ENCODE measurements at places on chromosomes 12 and 14.

GRCh38 chr14:75090353-75090752 is 20.9 kb downstream of the ZC2HC1C start:
- DNase-seq = no peak

GRCh38 chr12:18718462-18718861 is 19.4 kb downstream of the PLCZ1 start:
- DNase-seq = no peak

DNA sequence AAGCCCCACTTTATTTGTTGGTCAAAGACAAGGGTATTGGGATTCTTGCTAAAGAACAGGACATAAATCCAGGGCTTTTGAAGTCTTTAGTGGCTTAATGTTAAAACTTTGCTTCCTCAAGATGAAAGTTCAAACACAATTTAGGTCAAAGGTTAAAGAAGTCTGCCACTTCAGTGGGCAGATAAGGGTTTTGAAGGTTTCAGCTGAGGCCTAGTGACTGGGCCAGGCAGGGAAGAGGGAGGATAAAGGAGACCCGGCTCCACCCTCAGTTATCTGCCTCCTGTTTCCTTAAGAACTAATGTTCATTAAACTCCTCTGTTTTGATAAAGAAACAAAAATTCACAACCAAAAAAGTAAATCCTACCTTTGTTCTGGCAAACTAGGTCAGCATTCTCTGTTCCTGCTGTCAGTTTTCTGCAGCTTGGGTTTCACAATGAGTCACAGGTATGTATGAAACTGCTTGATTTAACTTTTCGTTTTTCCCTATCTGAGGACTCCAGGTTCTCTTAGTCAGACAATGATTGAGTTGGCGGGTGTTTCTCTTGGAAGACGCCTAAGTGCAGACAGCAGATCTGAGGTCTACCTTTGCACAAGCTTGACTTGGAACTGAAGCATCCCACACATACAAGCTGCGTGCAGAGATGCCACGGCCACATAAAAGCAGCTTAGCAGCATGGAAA is 208.3 kb downstream of the EXOC5 start:
- DNase-seq = peak; percentile 39

GRCh38 chr12:55929306-55929791 is 1.6 kb upstream of the DGKA start:
- DNase-seq = peak; percentile 83

- DNase-seq = no peak
Measured at GRCh38 chr14:76257842-76258397, 106.2 kb downstream of the GPATCH2L start.

DNA sequence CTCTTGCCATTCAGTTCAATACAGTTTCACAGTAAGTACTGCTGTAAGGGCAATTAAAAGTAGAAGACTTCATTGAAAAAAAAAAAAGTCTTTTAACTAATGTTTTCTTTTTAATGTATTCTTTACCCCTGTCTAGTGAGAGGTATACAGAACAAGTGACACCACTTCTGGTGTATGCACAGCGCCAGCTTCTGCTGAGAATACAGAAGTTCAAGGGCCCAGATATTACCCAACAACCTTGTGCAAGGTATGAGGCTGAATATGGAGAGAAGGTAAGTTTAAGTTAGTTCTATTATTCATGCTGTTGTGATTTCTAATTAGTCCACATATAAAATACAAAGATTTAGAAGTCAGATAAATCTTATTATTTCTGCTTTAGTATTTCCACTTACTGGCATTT is 168.7 kb downstream of the CFAP54 start:
- DNase-seq = no peak

DNA sequence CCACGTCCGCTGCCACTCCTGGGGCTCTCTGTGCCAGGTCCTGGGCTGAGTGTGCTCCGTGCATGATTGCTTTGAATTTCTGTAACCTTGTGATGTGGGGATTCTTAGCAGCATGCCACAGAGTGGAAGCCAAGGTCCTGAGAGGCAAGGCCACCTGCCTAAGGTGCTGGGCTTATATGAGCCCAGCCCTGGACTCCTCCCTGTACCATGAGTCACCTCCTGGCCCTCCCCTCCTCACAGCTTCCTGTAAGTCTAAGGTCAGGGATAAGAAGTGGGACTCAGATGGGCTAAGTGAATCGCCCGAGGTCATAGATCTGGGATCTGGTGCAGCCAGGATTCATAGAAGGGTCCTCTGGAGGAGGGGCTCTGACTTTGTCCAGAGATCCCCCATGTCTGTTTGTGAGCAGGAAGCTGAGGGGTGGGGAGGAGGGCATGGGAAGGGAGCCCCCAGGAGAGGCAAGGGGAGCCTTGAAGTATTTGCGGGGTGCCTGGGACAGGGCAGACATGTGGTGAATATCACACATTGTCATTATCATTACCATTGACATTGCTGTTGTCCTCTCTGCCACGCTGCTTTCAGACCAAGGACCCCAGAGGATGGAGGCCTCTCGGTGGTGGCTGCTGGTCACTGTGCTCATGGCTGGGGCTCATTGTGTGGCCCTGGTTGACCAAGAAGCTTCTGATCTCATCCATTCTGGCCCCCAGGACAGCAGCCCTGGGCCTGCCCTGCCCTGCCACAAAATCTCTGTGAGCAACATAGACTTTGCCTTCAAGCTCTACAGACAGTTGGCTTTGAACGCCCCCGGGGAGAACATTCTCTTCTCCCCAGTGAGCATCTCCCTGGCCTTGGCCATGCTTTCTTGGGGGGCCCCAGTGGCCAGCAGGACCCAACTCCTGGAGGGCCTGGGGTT is 28.8 kb downstream of the SERPINA3 start:
- no peak for DNase-seq

- no peak for DNase-seq
Measured at GRCh38 chr14:35532783-35533356, 1.1 kb upstream of the INSM2 start.

DNA sequence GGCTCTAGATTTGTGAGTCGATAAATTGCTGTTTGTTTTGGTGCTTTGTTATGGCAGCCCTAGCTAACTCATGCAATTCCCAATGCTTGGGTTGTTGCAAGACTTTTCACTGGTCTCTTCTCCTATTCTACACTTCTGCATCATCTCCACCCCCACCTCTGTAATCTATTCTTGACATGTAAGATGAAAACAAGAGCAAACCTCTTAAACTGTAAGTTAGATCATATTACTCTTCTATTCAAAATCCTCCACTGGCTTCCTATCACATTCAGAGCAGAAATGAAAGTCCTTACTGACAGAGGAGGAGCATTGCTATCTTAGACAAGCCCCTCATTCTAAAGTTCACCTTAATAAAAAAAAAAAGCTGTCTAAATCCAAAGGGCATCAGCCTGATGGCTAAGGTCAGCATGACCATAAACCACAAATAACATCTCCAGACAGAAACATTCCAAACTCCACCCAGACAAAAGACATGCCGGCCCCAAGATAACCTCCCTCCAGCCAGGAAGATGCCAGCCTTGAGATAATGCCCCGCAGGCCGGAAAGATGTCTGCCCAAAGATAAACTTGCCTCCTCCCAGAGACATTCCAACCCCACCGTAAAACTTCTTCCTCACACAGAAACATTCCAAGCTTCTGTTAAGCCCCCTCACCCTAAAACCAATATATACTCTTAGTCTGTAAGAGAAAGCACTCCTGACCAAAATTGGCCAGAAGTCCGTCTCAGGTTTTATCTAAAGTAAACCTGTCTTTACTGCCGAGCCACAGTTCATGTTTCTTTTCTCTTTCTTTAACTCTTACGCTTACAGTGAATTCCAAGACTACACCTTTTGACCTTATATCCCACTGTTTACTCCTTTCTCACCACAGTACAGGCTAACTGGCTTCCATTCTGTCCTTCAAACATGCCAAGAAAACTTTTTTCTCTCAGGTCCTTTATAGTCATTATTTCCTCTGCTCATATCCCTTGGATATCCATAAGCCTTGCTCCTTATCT is 308.9 kb downstream of the KCNH5 start:
- no peak for DNase-seq

GRCh38 chr14:51228391-51228790 is 11.7 kb upstream of the TMX1 start:
- no peak for DNase-seq

DNA sequence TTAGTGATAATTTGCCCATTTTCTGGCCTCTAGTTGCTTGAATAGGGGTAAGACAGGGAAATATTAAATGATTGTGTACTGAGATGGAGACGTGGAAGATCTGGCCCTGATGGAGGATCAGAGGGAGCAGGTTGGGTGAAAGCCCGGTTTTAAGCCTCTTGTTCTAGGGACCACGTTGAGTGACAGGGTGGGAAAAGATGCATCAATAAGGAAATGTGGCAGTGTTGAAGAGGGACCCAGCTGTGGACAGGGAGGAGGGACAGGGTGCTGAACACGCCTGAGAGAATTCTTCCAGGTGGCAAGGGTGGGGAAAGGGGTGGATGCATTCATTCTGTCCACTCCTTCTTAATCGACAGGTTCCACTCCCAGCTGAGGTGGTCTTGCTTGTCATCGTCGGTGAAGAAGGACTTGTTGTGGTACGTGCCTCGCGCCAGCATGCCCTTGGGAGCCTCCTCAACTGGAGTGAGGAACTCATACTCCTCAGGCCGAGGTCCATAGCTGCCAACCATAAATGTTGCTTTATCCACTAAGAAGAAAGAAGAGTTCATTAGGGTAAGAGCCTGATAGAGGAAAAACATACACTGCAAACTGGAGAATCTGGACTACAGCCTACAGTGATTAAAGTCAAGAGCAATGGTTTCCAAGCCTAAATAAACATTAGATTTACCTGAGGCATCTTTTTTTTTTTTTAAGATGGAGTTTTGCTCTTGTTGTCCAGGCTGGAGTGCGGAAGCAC is 4.0 kb upstream of the ERP27 start:
- DNase-seq = no peak

DNA sequence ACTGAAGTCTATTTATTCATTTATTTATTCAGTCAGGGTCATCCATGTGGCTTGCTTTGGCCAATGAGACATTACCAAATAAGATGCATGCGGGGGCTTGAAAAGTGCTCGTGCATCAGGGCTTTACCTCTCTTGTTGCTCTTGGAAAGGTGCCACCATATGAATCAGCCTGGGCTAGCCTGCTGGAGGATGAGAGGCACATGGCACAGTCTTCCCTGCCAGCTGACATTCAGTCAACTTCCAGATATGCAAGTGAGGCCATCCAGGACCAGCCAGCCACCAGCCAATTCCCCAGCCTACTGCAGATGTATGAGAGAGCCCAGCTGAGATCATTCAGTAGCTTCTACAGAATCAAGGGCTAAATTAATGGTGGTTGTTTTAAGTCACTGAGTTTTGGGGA is 105.2 kb upstream of the RPH3A start:
- no peak for DNase-seq

GRCh38 chr12:116955382-116956021 is 44.8 kb downstream of the FBXW8 start:
- DNase-seq = no peak

DNA sequence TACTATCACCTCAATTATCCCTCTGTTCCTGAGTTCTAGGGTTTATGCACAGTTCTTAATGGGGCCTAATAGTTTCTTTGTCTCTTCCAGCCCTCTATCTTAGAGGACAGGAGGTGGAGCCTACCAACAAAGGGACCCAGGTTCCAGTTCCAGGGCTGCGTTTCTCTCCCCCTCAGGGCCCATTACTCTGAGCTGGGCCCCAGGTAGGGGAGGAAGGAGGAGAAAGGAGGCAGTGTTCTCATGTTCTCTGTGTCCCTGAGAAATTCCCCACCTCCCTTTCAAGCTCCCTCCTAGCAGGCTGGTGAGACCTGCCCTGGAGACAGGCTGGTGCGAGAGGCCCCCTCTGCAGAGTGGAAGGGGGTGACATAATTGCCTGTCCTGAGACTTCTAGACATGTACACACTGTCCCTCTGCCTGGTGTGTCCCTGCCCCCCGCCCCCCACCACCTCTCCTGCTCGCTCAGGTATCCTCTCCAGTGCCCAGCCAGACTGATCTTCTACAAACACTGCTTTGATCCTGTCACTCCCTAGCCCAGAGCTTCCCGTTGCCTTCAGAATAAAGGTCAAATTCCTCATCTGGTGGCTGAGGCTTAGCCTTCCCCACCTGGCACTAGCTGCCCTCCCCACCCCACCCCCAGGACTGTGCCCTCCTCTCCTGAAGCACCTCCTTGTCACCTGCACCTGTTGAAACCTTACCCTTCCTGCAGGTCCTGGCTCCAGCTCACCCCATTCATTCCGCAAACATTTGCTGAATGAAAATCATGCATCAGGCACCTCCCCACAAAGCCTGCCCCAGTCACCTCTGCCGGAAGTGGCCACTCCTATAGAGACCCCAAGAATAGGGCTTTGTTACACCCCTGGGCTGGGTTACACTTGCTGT is 21.1 kb upstream of the KRT8 start:
- DNase-seq = no peak

DNA sequence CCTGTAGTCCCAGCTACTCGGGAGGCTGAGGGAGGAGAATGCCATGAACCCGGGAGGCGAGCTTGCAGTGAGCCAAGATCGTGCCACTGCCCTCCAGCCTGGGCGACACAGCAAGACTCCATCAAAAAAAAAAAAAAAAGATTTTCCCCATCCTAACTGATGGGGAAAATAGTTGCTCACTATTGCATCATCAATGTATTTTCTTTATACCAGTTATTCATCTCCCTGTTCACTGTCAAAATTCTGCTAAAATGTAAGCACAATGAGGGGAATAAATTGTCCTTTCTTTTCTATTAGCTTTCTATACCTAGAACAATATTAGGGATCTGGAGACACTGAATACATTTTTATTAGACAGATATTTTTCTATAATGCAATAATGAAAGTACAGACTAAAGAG is 561.3 kb downstream of the CCER1 start:
- DNase-seq = no peak

DNA sequence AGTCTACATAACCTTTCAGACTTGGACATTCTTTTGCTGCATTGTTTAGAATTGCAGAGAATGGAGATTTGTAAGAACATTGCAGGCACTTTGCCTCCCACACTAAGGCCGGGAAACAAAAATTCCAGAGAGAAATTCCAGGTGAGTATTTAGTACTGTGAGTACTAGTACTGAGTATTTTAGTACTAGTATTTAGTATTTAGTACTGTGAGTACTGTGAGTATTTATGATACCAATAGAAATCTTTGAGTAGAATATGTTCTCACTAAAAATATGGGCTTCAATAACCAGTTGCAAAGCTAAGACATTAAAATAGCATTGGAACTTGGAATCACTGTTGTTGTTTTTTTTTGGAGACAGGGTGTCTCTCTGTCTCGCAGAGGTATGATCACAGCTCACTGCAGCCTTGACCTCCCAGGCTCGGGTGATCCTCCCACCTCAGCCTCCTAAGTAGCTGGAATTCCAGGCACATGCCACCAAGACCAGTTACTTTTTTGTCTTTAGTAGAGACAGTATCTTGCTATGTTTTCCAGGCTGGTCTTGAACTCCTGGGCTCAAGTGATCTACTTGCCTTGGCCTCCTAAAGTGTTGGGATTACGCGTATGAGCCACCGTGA is 5.3 kb upstream of the HAUS4 start:
- no peak for DNase-seq

GRCh38 chr12:122998316-122998715 is 17.8 kb downstream of the ARL6IP4 start:
- DNase-seq = no peak

- DNase-seq = no peak
Measured at GRCh38 chr12:127822809-127823411, 444.1 kb upstream of the TMEM132C start.

DNA sequence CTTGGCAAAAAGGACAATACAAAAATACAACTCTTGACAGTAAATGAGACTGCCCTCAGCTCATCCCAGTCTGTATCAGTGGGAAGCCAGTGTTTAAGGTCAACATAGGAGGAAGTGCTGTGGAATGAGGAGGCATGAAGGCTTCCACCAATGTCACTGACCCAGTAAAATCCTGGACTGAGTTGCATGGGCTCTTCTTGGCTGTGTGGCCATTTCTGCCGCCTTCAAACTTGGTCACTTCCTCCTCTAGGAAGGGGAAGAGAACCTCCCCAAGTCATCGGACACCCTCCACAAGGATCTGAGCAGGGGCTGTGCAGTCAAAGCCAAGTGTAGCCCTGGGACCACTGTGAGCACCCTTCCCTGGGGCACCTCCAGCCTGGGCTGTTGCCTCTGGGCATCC is 11.9 kb downstream of the GPR68 start:
- DNase-seq = no peak

Data from stimulated activated CD4-positive, alpha-beta T cell treated with anti-CD3 and anti-CD28 coated beads, Interleukin-2, amount 100 ng/mL, for 24 hours (primary cell).